ENCODE measurements at places on chromosomes 2 and 18.

- DNase-seq: no peak
Measured at GRCh38 chr18:26771524-26771923, 94.0 kb downstream of the AQP4 start.

GRCh38 chr18:10690366-10690765, 164.5 kb downstream of the NAPG start:
- DNase-seq: no peak

DNA sequence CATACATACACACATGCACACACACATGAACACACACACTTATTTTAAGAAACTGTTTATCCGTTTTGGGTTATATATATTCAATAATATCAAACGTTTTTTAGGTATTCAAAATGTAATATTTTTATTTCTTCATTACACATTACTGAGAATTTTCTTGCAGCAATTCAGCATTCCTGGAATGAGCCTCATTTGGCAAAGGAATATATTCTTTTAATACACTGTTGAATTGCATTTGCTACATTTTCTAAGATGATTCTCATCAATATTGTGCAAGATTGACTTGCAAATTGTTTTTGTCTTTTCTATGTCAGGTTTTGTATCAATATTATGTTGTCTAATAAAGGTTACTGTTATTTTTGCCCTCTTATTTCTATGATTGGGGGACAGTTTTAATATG, 276.1 kb upstream of the CYP26B1 start:
- DNase-seq: no peak

DNA sequence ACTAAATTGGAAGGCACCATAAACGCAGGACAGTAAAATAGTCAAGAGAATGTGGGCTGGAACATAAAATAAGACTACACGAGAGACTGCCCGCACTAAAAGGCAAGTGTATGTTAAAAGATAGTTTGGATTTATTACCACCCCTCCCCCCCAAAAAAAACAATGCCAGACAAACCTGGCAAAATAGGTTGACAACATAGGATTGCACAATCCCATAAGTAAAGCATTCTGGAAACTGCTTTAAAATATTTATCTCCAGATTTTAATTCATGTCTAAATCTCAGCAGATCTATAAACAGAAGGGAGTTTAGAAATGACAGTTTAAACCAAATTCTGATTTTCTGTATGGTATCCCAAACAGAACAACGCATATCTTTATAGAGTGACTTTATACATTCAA, 455.1 kb downstream of the ERBB4 start:
- no peak for DNase-seq

DNA sequence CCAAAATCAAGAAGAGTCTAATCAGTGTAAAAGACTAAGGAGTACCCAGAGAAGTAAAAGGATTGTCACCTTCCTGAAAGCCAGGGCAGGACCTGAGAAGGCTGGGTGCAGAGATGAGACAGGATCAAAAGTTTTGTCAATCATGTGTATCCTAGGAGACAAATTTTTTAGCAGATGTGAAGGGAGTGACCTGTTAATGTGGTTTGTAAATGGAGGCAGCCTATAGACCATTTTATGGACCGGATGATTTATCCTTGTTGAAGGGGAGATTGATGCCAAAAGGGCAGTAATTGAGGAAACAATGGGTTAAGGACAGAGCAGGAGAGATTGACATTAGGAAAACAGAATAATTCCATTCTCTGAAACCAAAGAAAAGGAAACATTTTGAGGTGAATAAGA, 813 bp downstream of the NDC80 start:
- no peak for DNase-seq

GRCh38 chr2:197777823-197778407, 7.2 kb downstream of the BOLL start:
- peak; percentile 44 for DNase-seq

DNA sequence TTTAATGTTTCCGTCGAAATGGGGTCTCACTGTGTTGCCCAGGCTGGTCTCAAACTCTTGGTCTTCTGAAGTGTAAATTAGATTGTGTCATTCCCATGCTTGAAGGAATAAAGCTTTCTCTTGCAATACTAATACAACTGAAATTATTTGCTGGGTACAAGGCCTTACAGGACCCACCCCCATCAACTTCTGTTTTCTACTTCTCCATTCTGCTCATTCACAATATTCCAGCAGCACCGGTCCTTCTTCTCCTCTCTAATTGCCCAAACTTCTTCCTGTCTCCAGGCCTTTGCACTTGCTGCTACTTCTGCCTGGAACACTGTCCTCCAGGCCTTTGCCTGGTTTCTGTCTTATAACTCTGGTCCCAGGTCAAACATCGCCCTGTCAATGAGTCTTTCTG, 73.8 kb downstream of the APOB start:
- DNase-seq: no peak

DNA sequence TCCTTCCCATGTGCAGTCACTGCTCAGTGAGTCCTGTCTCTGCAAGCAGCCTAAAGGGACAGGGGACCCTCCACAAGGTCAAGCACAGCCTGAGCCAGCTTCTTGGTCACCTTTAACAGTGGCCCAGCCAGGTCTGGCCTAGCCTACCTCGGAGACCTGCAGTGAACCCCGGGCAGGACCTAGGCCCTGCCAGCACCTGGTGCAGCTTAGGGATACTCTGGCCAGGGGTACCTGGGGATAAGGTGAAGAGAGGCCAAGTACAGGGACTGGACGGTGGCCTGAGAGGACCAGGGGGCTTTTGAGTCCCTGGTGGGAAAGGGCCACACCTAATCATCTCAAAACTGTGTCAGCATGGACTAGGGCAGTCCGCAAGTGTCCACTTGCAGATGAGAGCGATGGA, 67.8 kb downstream of the EMX1 start:
- DNase-seq: no peak

GRCh38 chr18:24539866-24540617, 79.6 kb downstream of the HRH4 start:
- DNase-seq: no peak

- no peak for DNase-seq
Measured at GRCh38 chr18:8431036-8431435, 178.2 kb upstream of the RAB12 start.

- DNase-seq: no peak
Measured at GRCh38 chr2:99779276-99779675, 289.5 kb upstream of the REV1 start.
